ENCODE measurements at places on chromosomes 1 and 21.

DNA sequence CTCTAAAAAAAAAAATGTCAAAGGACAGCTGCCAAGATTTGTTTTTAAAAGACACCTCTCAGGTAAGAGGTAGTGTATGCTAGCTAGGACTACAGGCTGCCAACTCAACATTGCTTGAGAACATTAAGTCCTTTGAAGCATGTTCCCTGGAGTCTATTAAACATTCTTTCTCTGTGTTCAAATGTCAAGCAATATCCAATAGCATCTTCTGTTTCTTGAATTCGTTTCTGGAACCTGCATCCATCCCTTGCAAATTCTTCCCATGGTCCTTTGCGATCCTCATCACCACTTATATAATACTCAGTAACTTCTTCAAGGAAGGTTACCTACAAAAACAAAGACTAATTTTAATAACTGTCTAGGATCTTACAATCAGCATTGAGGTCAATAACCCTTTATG lies 5.6 kb downstream of the PPP1R15B start:
- DNase-seq, result no peak

- no peak for DNase-seq
Measured at GRCh38 chr1:96722958-96723357, 1.4 kb downstream of the PTBP2 start.

DNA sequence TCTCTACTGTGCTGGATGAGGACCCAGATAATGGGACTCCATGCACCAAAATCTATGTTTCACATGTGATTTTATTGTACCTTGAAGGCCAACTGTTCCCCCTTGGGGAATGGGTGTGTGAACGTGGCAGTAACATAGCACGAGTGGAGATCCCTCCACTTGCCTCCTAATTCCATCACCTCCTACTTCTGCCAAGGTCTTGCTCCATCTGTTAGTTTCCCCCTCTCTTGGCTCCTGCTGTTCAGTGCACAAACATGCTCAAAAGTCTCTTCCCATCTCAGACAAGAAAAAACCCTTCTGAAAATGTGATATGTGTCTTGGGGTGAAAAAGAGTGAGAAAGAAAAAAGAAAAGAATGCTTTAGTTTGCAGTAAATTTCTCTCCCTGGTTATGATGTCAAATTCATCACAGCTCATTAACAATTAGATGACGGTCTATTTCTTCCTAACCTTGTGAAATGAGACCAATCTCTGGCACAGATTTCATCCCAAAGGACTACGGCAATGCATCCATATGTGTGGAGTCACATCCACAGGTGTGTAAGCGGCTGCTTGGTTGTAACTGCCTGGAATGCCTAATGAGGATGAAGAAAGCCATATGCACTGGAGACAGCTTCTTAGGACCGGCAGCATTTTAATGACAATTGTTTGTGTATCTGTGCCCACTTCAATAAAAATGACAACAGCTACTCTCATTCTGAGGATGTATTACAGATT lies 79.3 kb upstream of the DIRAS3 start:
- DNase-seq, result no peak

DNA sequence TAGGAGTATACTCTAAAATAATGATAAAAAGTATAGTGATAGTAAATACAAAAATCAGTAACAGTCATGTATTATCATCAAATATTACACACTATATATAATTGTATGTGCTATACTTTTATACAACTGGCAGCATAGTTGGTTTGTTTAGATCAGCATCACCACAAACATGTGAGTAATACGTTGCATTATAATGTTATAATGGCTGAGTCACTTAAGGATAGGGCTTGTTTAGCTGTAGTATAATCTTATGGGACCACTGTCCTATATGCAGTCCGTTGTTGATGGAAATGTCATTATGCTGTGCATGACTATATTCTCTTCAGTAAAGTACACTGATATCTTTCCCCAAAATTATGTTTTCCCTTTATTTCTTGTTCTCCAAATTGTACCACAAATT lies 92.8 kb downstream of the LYPLAL1 start:
- DNase-seq, result no peak

DNA sequence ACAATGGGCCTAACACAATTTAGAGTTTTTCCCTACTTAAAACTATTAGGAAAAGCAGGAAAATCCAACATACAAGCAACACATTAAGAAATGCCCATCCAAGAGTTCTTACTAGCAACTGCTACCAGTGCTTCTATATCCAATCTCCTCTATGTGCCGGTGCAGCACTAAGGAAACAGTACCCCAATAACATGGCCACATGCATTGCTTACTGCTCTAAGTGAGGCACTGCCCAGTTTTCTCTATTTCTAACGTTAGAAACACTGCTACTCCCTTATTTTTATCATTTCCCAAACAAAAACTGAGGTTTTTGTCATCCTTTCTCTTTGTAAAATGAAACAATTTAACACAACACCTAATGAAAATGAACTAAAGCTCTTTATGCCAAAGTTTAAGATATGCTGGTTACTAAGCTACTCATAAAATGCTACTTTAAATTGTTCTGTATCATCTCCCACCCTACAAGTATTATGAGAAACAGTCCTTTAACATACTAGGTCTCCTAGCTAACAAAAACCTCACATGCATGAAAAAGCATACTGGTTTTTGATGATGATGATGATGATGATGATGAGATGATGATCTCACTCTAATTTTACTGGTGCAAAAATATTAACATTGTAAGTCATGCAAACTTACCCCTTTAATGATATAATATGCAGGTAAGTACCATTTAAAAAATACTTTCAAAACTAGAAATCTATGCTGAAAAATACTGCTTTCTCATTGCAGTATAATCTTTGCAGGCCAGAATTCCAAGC lies 90.7 kb upstream of the TTC39A start:
- no peak for DNase-seq

GRCh38 chr21:42939582-42940413 lies 14.4 kb upstream of the ERVH48-1 start:
- DNase-seq, result peak; percentile 92

DNA sequence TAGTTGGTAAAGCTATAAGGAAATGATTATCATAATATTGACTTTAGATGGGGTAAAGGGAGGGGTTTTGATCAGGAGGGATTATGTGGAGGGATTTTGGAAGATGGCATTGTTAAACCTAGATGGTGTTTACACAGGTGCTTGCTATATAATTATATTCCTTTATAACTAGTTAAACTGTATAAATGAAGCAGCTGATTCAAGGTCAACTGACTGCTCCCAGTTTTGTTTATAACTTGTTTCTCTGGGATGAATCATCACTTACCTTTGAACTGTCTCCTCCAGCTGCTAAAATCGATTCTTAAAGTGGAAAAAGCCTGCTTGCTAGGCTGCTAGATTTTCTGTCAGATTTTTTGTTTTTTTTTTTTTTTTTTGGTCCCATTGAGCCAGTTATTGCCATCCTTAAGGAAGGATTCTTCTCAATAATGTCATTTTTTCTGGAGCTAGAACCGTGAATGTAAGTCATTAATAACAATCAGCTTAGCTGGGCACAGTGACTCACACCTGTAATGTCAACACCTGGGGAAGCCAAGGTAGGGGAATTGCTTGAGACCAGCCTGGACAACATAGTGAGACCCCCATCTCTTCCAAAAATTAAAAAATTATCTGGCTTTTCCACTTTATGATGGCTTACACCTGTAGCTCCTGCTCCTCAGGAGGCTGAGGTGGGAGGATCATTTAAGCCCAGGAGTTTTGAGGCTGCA lies 153.2 kb downstream of the PIK3R3 start:
- no peak for DNase-seq

All from right lung (tissue), 10 donors.